Activated CD8-positive, alpha-beta memory T cell treated with anti-CD3 and anti-CD28 coated beads, Interleukin-2, amount 10 ng/mL, durations not matched to agents 7 days and 5 days (primary cell): ENCODE measurements at places on chromosomes 1 and 21. TPM values are rescaled to one million over a fixed set of nuclear protein-coding genes. Genes with fewer than 3 reads are reported as not detected.

ZBTB8A gene
- total RNA-seq, result not detected

IVNS1ABP gene
- 251 TPM for total RNA-seq

GPATCH2 gene
- 8.6 TPM for total RNA-seq

ASCL5 gene
- total RNA-seq, result not detected

AMY1C gene
- total RNA-seq, result not detected

C1orf141 gene
- total RNA-seq, result not detected

DNA sequence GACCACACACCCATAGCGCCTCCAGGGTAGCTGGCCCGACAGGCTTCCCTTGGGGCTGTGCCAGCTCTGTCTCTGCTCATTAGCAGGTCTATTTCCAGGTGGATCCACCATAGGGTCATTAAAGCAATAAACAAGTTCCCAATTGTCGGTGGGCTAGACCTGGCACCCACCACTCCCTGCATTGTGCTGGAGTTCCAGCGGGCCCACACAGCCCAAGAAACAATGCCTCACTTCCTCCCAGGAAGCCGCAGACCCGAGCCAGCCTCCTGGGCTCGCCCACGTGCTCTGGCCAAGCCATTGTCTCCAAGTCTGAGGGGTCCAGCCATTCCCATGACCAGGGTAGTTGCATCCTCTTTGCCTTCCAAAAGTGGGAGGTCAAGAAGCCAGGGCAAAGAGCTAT is 27.5 kb upstream of the SOX13 start:
- no peak for DNase-seq
- no peak overlapping the region for H3K4me3 ChIP-seq
- H3K27ac ChIP-seq, result no peak overlapping the region

DNA sequence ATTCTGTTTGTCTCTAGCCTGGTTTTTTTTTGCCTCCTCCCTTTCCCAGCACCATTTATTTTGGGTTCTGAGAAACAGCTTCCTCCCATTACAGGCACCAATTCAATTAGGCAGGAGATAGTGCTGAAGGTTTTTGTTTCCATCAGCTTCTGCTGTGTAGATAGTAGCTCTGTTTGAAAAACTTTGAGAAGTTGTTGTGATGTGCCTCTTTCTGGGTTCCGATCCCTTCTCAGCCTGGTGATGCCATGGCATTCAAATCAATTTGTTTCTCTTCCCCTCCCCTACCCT is 109.0 kb downstream of the NFIA start:
- H3K4me1 ChIP-seq, result no peaks in the 10 kb centered on the region
- H3K27me3 ChIP-seq, result no peaks in the 10 kb centered on the region
- H3K4me3 ChIP-seq, result no peak overlapping the region
- DNase-seq, result no peak
- no peaks in the 10 kb centered on the region for H3K36me3 ChIP-seq

GRCh38 chr1:106049595-106049994 is 1006.9 kb upstream of the PRMT6 start:
- DNase-seq, result no peak
- no peak overlapping the region for H3K4me3 ChIP-seq
- no peaks in the 10 kb centered on the region for H3K27me3 ChIP-seq
- H3K36me3 ChIP-seq, result no peaks in the 10 kb centered on the region
- no peaks in the 10 kb centered on the region for H3K4me1 ChIP-seq

GRCh38 chr1:7105269-7105668 is 320.0 kb downstream of the CAMTA1 start:
- DNase-seq, result no peak
- H3K4me3 ChIP-seq, result no peak overlapping the region
- H3K27me3 ChIP-seq, result no peaks in the 10 kb centered on the region
- no peaks in the 10 kb centered on the region for H3K36me3 ChIP-seq
- no peaks in the 10 kb centered on the region for H3K4me1 ChIP-seq

- H3K4me3 ChIP-seq, result no peak overlapping the region
- no peak for DNase-seq
- no peak overlapping the region for H3K27ac ChIP-seq
- H3K36me3 ChIP-seq, result no peaks in the 10 kb centered on the region
Observed at GRCh38 chr1:14500912-14501311, 97.6 kb upstream of the KAZN start.

GRCh38 chr1:5297886-5298239 is 643.5 kb downstream of the AJAP1 start:
- no peaks in the 10 kb centered on the region for H3K4me1 ChIP-seq
- no peak for DNase-seq
- no peaks in the 10 kb centered on the region for H3K36me3 ChIP-seq

- H3K36me3 ChIP-seq, result peaks cover 1% of the 10 kb centered on the region
- no peak for DNase-seq
- no peaks in the 10 kb centered on the region for H3K27me3 ChIP-seq
- H3K4me1 ChIP-seq, result peaks cover 37% of the 10 kb centered on the region
- H3K27ac ChIP-seq, result peak overlapping the region; percentile 75
Observed at GRCh38 chr1:44354268-44354839, 703 bp downstream of the ERI3 start.

DNA sequence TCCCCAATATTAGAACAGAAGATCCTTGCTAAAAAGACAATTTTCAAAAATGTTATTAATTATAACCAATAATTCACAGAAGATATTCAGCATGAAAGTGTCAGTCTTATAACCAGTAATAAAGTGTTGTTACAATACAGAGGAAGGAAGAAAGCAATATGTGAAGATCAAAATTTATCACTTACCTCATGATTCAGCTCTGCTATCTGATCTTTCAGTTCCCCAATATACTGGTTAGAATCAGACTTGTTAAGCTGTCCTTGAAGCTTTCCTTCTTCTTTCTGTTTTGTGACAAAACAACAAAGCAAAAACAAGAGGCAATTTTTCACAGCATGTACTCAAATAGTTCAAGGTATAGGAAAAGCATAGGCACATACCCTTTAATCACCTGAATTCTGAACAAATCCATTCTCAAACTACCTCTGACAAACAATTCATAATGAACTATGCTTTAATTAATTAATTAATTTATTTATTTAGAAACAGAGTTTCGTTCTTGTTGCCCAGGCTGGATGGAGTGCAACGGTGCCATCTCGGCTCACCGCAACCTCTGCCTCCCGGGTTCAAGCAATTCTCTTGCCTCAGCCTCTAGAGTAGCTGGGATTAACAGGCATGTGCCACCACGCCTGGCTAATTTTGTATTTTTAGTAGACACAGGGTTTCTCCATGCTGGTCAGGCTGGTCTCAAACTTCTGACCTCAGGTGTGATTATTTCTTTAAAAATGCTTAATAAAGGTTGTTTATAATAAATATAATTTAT is 76.9 kb upstream of the GFI1 start:
- peaks cover 19% of the 10 kb centered on the region for H3K36me3 ChIP-seq
- peak overlapping the region; percentile 59 for H3K27ac ChIP-seq
- no peaks in the 10 kb centered on the region for H3K27me3 ChIP-seq
- peaks cover 40% of the 10 kb centered on the region for H3K4me1 ChIP-seq

DNA sequence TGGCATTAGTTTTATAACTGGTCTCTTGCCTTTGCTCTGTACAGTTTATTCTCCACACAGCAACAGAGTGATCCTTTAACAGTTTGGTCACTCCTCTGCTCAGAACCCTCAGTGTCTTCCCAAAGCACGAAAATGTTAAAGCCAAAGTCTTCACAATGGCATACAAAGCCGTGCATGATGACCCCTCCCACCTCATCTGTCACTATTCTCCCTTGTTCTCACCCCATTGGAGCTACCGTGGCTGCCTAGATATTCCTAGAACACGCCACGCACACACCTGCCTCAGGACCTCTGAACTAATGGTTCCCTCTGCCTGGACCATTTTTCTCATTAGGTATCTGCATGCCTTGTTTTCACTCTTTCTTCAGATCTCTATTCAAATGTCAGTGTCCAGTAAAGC is 8.6 kb upstream of the SEMA4A start:
- DNase-seq, result no peak
- H3K27me3 ChIP-seq, result no peaks in the 10 kb centered on the region

- DNase-seq, result peak; percentile 63
- H3K27ac ChIP-seq, result no peak overlapping the region
- no peak overlapping the region for H3K4me3 ChIP-seq
- no peaks in the 10 kb centered on the region for H3K36me3 ChIP-seq
- H3K27me3 ChIP-seq, result no peaks in the 10 kb centered on the region
Observed at GRCh38 chr1:51236531-51237350, 668 bp downstream of the RNF11 start.

DNA sequence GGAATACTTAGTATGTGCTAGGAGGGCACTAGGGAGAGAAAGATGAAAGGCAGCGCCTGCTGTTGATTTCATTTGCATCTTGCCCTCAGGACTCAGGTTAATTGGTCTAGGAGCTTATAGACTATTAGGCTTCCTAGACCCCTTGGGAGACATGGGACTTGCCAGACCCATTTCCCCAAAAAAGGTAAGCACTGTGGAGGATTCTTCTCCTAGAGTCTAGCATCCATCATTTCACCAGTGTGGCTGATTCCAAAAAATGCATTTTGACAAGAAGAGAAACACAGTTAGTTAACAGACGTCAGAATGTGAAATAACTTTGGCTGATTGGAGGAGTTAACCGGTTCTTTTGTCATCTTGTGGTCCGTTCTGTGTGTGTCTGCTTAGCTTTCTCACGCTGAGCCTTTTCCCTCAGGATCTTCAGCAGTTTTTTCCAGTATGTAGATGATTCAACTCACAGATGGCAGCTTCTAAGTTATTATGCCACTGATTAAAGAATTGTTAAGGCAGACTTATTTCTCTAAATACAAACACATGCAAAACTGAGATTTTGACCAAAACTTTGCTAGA is 108.8 kb downstream of the KIF26B start:
- peaks cover 7% of the 10 kb centered on the region for H3K27me3 ChIP-seq
- H3K4me1 ChIP-seq, result no peaks in the 10 kb centered on the region
- DNase-seq, result no peak
- H3K27ac ChIP-seq, result no peak overlapping the region
- no peaks in the 10 kb centered on the region for H3K36me3 ChIP-seq

GRCh38 chr1:25871086-25871703 is 4.3 kb downstream of the PAQR7 start:
- no peak overlapping the region for H3K27ac ChIP-seq
- no peaks in the 10 kb centered on the region for H3K36me3 ChIP-seq

DNA sequence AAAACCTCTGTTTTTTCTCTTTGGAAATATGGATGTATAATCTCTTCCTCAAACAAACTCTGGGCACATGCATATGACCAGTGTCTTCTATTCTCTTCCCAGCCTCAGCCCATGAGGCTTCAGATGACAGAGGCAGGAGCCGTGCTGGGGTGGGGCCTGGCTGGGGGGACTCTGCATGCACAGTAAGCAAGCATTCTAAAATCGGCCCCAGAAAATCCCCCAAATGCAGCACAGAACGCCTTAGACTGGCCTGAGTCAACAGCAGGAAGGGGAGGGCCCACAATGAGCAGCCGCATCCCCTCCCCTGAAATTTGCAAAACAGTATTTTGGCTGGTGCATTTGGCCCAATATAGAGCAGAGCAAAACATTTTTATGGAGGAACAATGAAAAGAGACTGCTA is 47.8 kb downstream of the ITPKB start:
- peaks cover 67% of the 10 kb centered on the region for H3K4me1 ChIP-seq
- H3K36me3 ChIP-seq, result peaks cover 14% of the 10 kb centered on the region
- peak overlapping the region; percentile 90 for H3K27ac ChIP-seq
- peak; percentile 71 for DNase-seq
- peak overlapping the region; percentile 32 for H3K4me3 ChIP-seq

DNA sequence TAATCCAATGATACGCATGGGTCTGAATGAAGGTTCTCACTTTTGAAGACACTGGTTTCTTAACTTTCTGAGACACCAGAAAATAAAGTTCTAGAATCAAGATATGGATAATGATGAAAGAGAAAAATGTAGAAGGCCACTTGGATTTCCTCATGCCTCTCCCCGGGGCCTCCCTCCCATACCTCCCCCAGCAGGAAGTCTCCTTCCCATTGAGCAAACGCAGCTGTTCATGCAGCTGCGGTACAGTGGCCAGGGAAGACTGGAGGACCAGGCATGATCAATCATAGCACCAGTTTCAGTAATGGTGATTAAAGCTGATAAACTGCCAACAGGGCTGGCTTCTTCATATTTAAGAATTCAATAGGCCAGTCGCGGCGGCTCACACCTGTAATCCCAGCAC is 10.9 kb upstream of the UBR4 start:
- no peak overlapping the region for H3K4me3 ChIP-seq
- no peak for DNase-seq
- H3K27ac ChIP-seq, result no peak overlapping the region
- H3K27me3 ChIP-seq, result no peaks in the 10 kb centered on the region
- peaks cover 9% of the 10 kb centered on the region for H3K4me1 ChIP-seq

DNA sequence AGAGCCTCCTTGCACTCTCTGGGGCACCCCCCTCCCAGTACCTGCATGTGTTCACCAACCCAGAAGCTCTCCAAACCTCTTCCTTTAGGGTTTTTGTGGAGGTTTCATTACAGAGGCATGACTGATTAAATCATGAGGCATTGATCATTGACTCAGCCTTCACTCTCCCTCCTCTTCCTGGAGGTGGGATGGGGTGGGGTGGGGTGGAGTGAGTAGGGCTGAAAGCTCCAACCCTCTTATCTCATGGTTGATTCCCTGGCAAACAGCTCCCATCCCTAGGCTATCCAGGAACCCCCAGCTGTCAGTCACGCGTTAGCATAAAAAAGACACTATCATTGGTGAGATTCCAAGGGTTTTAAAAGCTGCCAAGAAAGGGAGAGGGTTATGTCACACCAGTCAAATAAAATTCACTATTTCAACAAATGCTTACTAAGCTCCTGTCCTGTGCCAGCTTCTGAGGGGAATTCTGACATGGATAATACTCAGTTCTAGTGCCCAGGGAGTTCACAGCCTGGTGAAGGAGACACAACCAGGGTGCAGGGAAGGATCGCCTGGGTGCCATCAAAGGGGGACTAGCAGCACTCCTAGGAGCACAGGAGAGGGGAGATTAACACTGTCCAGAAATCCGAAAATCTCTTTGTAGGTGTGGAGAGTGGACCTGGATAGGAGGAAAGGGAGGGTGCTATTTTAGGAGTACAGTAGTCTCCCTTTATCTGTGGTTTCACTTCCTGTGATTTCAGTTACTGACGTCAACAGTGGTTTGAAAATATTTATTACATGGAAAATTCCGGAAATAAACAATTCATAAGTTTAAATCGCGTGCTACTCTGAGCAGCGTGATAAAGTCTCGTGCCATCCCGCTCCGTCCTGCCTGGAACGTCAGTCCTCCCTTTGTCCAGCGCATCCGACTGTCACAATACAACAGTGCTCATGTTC is 6.8 kb upstream of the IL24 start:
- DNase-seq, result no peak
- H3K27me3 ChIP-seq, result peaks cover 13% of the 10 kb centered on the region
- no peaks in the 10 kb centered on the region for H3K36me3 ChIP-seq
- H3K4me3 ChIP-seq, result no peak overlapping the region
- H3K4me1 ChIP-seq, result peaks cover 13% of the 10 kb centered on the region

GRCh38 chr1:233359431-233359830 is 31.9 kb downstream of the MAP3K21 start:
- H3K27me3 ChIP-seq, result no peaks in the 10 kb centered on the region
- DNase-seq, result no peak
- no peak overlapping the region for H3K4me3 ChIP-seq
- H3K27ac ChIP-seq, result no peak overlapping the region

- H3K4me1 ChIP-seq, result peaks cover 29% of the 10 kb centered on the region
- H3K4me3 ChIP-seq, result no peak overlapping the region
- DNase-seq, result no peak
- H3K27ac ChIP-seq, result no peak overlapping the region
- H3K36me3 ChIP-seq, result peaks cover 58% of the 10 kb centered on the region
Observed at GRCh38 chr1:101005871-101006270, 19.7 kb downstream of the DPH5 start.
